ENCODE measurements at places on chromosomes 6 and 20. TPM values are rescaled to one million over a fixed set of nuclear protein-coding genes. Genes with fewer than 3 reads are reported as not detected.

DNA sequence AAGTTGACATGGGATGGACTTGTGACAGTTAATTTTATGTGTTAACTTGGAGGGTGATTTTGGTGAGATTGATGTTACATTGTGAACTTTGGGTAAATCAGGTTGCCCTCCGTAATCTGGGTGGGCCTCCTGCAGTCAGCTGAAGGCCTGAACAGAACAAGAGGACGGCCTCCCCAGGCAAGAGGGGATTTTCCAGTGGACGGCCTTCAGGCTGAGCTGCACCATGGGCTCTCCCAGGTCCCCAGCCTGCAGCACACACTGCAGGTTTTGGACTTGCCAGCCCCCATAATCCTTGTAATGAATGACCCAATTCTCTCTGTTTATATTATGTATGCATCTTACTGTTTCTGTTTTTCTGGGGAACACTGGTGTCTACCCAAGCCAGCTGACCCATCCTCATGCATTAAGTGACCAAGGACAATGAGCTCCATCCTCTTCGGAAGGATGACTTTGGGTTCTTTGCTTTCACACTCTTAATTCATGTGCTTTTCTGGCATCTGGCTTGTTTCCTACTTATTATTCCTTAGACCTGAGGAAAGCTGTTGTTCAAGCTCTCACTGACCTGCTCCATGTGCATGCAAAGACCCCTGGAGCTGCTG, 64.2 kb downstream of the DACT2 start:
- H3K27ac ChIP-seq = no peak overlapping the region
- no peaks in the 10 kb centered on the region for H3K36me3 ChIP-seq
- no peak overlapping the region for H3K4me3 ChIP-seq
- H3K27me3 ChIP-seq = peaks cover 3% of the 10 kb centered on the region

- peaks cover 2% of the 10 kb centered on the region for H3K27me3 ChIP-seq
- H3K4me1 ChIP-seq = no peaks in the 10 kb centered on the region
- no peaks in the 10 kb centered on the region for H3K36me3 ChIP-seq
- H3K4me3 ChIP-seq = no peak overlapping the region
- no peak overlapping the region for H3K27ac ChIP-seq
Observed at GRCh38 chr6:167793421-167793820, 33.3 kb upstream of the AFDN start.

C4A gene
- 3.8 TPM for total RNA-seq

GRCh38 chr20:46970937-46971630, 76.4 kb downstream of the EYA2 start:
- peak; percentile 66 for DNase-seq
- H3K27ac ChIP-seq = no peak overlapping the region
- no peaks in the 10 kb centered on the region for H3K36me3 ChIP-seq
- no peak overlapping the region for H3K4me3 ChIP-seq

DNA sequence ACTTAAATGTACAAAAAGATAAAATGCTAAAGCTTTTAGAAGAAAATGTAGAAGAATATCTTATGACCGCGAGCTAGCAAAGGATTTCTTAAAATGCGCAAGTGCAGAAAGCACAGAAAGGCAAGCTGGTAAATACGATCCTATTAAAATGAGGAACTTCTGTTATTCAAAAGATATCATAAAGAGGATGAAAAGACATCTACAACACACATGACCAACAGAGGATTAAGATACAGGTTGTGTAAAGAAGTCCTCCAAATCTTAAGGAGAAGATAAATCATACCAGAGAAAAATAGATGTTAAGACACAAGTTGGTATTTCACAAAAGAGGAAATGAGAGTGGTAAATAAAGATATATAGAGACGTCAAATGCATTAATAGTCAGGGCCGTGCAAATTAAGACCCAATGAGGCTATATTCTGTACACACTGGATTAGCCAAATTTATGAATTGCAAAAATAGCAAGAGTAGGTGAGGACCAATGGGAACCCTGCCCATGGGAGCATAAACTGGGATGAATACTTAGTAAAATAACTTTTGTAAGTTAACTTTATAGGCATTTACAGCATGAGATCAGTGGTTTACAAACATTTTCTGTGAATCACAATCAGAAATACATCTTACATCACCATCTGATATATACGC, 23.0 kb downstream of the APCDD1L start:
- H3K36me3 ChIP-seq = no peaks in the 10 kb centered on the region
- H3K4me1 ChIP-seq = no peaks in the 10 kb centered on the region
- no peak overlapping the region for H3K4me3 ChIP-seq
- H3K27me3 ChIP-seq = no peaks in the 10 kb centered on the region
- H3K27ac ChIP-seq = no peak overlapping the region

- H3K4me1 ChIP-seq = no peaks in the 10 kb centered on the region
- DNase-seq = peak; percentile 32
- no peaks in the 10 kb centered on the region for H3K27me3 ChIP-seq
- H3K36me3 ChIP-seq = no peaks in the 10 kb centered on the region
- H3K27ac ChIP-seq = no peak overlapping the region
Observed at GRCh38 chr6:117417851-117418250, 7.9 kb downstream of the ROS1 start.

GRCh38 chr6:31830886-31831335, 3.4 kb downstream of the HSPA1B start:
- H3K27me3 ChIP-seq = no peaks in the 10 kb centered on the region
- no peaks in the 10 kb centered on the region for H3K36me3 ChIP-seq
- H3K4me3 ChIP-seq = peak overlapping the region; percentile 73
- peaks cover 13% of the 10 kb centered on the region for H3K4me1 ChIP-seq
- H3K27ac ChIP-seq = no peak overlapping the region

GRCh38 chr6:47595785-47596184, 102.6 kb upstream of the ADGRF4 start:
- H3K27me3 ChIP-seq = no peaks in the 10 kb centered on the region
- peaks cover 25% of the 10 kb centered on the region for H3K36me3 ChIP-seq
- H3K4me1 ChIP-seq = no peaks in the 10 kb centered on the region
- H3K4me3 ChIP-seq = no peak overlapping the region
- no peak overlapping the region for H3K27ac ChIP-seq

- H3K4me1 ChIP-seq = no peaks in the 10 kb centered on the region
- no peaks in the 10 kb centered on the region for H3K27me3 ChIP-seq
- DNase-seq = no peak
- no peak overlapping the region for H3K27ac ChIP-seq
- no peak overlapping the region for H3K4me3 ChIP-seq
Observed at GRCh38 chr20:32804022-32804715, 15.6 kb upstream of the MAPRE1 start.

NMBR gene
- total RNA-seq = not detected

- no peaks in the 10 kb centered on the region for H3K27me3 ChIP-seq
- no peaks in the 10 kb centered on the region for H3K4me1 ChIP-seq
- peaks cover 3% of the 10 kb centered on the region for H3K36me3 ChIP-seq
- H3K4me3 ChIP-seq = peak overlapping the region; percentile 80
- peak overlapping the region; percentile 90 for H3K27ac ChIP-seq
Observed at GRCh38 chr6:99393366-99393697, 663 bp downstream of the COQ3 start.

GRCh38 chr6:128527375-128527774, 7.0 kb upstream of the PTPRK start:
- H3K36me3 ChIP-seq = no peaks in the 10 kb centered on the region
- H3K4me1 ChIP-seq = no peaks in the 10 kb centered on the region
- no peak overlapping the region for H3K27ac ChIP-seq

DNA sequence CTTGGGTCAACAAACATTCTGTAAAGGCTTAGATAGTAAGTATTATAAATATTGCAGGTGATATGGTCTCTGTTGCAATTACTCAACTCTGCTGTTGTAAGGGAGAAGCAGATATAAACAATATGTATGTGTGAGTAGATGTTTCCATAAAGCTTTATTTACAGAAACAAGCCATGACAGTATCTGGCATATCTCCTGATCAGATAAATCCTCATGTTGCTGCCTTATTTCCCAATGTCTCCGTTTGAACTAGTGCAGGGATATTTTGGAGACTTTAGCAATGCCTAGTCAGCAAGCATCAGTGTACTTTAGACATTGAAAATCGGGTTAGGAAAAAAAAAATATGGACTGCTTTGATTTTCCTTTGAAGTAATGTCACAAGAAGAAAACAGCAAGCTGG, 96.1 kb downstream of the LAMA2 start:
- H3K27me3 ChIP-seq = no peaks in the 10 kb centered on the region
- H3K4me3 ChIP-seq = no peak overlapping the region
- no peaks in the 10 kb centered on the region for H3K4me1 ChIP-seq
- no peaks in the 10 kb centered on the region for H3K36me3 ChIP-seq

- H3K27me3 ChIP-seq = no peaks in the 10 kb centered on the region
- peaks cover 3% of the 10 kb centered on the region for H3K36me3 ChIP-seq
- DNase-seq = no peak
- no peaks in the 10 kb centered on the region for H3K4me1 ChIP-seq
- H3K4me3 ChIP-seq = no peak overlapping the region
Observed at GRCh38 chr6:34638834-34639736, 57.5 kb downstream of the ILRUN start.

- H3K36me3 ChIP-seq = no peaks in the 10 kb centered on the region
- no peak overlapping the region for H3K4me3 ChIP-seq
- no peak overlapping the region for H3K27ac ChIP-seq
- H3K27me3 ChIP-seq = peaks cover 20% of the 10 kb centered on the region
- no peaks in the 10 kb centered on the region for H3K4me1 ChIP-seq
Observed at GRCh38 chr6:168021581-168021980, 24.1 kb downstream of the KIF25 start.

Data from astrocyte (in vitro differentiated cells and primary cell).